CD4-positive, alpha-beta T cell treated with Interleukin-12 subunit alpha and Interleukin-12 subunit beta, for 1 hour (primary cell): ENCODE measurements at places on chromosomes 6 and 20.
A peak's percentile ranks its signal among the peaks of the same experiment; 100 is the strongest.

DNA sequence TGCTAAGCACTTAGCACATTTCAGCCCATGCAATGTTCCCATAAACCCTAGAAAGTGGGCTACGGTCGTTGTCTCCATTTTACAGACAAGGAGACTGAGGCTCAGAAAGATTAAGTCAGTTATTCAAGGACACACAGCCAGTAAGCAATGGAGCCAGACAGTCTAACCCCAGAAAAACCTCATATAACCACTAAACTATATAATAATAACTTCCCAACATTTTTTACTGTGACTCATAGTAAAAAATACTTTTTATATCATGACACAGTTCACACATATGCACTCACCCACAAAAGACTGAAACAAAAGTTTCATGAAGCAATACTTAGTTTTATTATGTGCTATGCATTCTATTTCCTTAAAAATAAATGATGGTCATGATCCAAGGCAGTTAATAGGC, 66.2 kb upstream of the EYA2 start:
- DNase-seq = no peak

DNA sequence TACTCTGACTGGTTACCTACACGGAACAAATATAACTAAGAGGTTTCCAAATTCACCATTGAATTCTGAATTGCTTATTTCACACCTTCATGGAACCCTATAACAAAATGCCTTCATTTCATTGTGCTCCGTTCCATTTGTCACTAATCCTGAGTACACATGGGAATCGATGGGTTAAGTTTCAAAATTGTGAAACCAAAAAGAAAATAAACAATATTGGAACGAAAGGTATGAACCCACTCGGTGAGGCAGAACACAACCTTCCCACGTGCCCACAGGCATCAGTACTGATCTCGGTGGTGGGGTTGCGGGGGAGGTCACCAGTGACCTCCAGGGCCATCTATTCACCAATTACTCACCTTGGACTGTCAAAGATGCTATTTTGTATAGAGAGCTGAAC, 34.0 kb downstream of the PLAGL1 start:
- DNase-seq = no peak

GRCh38 chr20:17969278-17969883, 563 bp downstream of the MGME1 start:
- DNase-seq = peak; percentile 36

- DNase-seq = no peak
These were observed 382.5 kb downstream of the EPHA7 start for GRCh38 chr6:93036835-93037234.

GRCh38 chr6:22082218-22082617, 214.6 kb downstream of the PRL start:
- DNase-seq = no peak

GRCh38 chr6:29726001-29726400, 2.8 kb downstream of the HLA-F start:
- peak; percentile 26 for DNase-seq

GRCh38 chr6:46539866-46540265, 48.6 kb upstream of the RCAN2 start:
- DNase-seq = no peak

DNA sequence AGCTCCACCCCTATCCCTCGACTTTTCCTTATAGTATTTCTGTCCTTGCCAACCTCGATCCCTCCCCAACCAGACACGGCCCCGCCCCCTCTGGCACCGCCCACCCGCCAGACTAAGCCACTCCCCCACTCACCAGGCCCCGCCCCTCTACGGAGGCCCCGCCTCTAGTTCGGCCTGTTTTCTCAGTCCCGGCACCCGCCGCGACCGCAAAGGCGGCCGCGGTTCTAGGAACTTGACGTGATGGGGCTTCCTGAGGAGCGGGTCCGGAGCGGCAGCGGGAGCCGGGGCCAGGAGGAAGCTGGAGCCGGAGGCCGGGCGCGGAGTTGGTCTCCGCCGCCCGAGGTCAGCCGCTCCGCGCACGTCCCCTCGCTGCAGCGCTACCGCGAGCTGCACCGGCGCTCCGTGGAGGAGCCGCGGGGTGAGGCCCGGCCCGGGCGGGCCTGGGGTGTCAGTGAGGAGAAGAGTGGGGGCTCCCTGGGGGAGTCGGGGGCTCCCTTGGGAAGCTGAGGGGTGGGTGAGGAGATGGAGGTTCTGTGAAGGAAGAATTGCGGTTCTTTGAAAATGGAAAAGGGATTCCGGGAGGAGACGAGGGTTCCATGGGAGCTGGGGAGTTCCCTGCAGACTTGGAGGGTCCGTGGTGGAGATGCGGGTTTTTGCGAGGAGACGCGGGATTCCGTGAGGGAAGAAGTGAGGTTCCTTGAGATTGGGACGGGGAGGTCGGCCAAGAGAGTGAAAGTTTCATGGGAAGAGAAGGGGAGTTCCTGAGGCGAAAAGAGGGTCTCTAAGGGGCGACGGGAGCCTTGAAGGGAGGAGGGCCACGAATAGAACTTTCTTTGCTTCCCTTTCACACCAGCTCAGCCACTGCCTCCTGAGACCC, at the start of gene ACSS2:
TSS of gene ACSS2 (plus strand) at position 207 of the 877 bp plus-strand sequence. CDS start at position 241, 34 bp downstream.
- peak; percentile 94 for DNase-seq

- DNase-seq = no peak
These were observed 1019.3 kb upstream of the ADGRB3 start for GRCh38 chr6:67615796-67616195.

DNA sequence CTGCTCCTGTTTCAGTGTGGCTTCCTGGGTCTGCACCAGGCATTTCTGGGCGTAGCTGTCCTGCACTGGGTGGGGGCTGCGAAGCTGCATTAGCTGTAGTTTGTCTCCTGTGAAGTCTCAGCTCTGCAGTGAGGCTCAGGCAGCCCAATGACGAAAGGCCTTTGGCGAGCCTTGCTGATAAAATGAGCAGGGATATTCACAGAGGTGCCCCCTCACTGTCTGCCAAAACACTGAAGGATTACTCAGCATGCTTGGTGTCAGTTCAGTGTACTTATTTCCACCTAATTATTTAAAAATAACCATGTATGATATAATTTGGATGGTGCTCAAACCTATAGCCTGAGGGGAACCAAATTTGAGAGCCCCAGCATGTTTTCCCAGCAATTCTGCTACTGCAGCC, 73.5 kb downstream of the ECT2L start:
- DNase-seq = no peak

DNA sequence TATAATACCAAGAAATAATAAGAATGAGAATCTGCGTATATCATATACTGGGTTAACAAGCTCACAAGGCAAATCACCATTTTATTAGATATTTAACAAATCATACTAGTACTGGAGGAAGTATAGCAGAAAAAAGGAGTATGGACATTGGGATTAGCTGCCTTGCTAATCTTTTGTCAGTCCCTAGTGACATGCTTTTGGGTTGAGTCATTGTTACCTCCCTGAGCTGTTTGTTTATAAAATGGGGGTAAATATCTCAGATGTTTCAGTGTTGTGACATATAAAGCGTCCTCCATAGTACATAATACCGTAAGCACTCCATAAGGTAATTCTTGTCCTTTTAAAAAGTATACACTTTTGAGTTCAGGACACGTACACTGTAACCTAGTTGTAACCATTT, 107.0 kb downstream of the ESR1 start:
- DNase-seq = no peak

DNA sequence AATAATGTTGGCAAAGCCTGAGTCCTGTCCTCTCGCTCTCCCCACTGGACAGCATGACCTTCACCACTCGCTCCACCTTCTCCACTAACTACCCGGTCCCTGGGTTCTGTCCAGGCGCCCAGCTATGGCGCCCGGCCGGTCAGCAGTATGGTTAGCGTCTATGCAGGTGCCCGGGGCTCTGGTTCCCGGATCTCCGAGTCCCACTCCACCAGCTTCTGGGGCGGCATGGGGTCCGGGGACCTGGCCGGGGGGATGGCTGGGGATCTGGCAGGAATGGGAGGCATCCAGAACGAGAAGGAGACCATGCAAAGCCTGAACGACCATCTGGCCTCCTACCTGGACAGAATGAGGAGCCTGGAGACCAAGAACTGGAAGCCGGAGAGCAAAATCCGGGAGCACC, 20.5 kb downstream of the RNF114 start:
- DNase-seq = no peak

DNA sequence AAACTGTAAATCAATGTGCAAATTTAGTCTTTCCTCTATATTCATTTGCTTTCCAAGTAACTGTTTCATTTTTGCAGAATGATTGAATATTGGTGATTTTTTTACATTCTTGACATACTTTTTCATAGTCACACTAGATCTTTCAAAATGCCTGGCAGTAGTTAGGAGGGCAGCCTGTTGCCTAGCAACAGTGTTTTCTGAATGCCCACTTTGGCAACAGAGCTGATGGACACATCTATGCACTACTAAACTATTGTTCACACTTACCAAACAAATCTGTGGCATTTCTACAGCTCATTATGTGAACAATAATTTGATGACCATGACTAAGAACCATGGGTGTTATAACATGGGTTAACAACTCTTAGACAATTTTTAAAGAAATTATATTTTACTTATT, 438.0 kb upstream of the IMPG1 start:
- DNase-seq = no peak

GRCh38 chr6:167997642-167998041, at the start of gene KIF25:
KIF25 (plus strand) TSS chr6:167997671; CDS start chr6:168029586, 31,915 bp downstream.
- DNase-seq = no peak

- no peak for DNase-seq
These were observed 139.3 kb upstream of the PHACTR1 start for GRCh38 chr6:12577124-12577850.

DNA sequence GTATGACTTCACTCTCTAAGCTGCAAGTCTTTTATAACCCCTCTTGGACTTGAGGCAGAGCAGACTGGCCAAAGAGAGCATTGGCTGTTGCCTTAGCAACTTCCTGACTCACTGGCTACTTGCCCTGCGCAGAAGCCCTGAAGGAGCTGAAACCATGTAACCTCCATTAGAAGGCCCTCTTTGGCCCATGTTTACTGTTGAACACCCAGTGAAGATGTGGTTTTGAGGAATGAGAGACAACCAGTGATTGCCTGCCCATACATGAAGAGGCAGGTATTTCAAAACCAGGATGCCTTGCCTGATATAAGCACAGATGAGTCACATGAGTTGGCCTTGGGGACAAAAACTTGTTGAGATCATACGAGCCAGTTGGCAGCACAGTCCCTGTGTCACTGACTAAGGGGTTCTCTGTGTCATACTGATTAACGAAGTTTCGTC, 182.5 kb downstream of the EDN1 start:
- no peak for DNase-seq
